ENCODE measurements at places on chromosomes 12 and 14. TPM values are rescaled to one million over a fixed set of nuclear protein-coding genes. Genes with fewer than 3 reads are reported as not detected.

Gene TMEM179
- 3.1 TPM for total RNA-seq

- no peak for DNase-seq
These were observed 30.8 kb downstream of the TMTC3 start for GRCh38 chr12:88172844-88173407.

- no peak for DNase-seq
These were observed 184.7 kb downstream of the PRKCH start for GRCh38 chr14:61505815-61506809.

DNA sequence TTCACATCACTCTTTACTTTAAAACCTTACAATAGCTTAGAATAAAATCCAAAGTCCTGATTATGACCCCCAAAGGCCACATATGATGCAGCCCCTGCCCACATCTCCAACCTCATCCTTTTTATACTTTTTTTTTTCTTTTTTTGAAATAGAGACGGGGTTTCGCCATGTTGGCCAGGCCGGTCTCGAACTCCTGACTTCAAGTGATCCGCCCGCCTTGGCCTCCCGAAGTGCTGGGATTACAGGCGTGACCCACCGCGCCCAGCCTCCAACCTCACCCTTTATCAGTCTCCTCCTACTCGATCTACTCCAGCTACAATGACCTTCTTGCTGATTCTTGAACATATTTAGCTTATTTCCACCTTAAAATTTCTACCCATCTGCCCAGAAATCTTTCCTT lies 1.2 kb upstream of the MAPKAPK5 start:
- DNase-seq, result no peak

DNA sequence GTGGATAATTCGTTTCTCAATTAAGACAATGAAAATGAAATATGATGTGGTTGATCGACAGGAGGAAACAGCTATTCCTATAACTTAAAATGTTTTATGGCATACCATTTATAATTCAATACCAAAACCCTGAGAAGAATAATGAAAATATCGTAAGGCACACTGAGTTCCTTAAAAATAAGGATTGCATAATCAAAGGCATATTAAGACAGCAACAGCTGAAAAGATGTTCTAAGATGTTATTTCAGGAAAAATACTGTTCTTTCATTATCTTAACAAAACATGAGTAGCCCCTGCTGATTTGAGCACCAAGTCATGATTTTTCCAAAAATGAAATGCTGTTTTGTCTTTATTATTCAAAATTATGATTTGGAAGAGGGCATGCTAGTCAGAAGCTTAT lies 189.4 kb upstream of the ALG10 start:
- DNase-seq, result no peak

Gene RILPL2
- total RNA-seq, result 2.8 TPM
